ENCODE measurements at places on chromosomes 6 and 20.

GRCh38 chr6:149229096-149229495 is 88.4 kb upstream of the TAB2 start:
- no peak for DNase-seq

DNA sequence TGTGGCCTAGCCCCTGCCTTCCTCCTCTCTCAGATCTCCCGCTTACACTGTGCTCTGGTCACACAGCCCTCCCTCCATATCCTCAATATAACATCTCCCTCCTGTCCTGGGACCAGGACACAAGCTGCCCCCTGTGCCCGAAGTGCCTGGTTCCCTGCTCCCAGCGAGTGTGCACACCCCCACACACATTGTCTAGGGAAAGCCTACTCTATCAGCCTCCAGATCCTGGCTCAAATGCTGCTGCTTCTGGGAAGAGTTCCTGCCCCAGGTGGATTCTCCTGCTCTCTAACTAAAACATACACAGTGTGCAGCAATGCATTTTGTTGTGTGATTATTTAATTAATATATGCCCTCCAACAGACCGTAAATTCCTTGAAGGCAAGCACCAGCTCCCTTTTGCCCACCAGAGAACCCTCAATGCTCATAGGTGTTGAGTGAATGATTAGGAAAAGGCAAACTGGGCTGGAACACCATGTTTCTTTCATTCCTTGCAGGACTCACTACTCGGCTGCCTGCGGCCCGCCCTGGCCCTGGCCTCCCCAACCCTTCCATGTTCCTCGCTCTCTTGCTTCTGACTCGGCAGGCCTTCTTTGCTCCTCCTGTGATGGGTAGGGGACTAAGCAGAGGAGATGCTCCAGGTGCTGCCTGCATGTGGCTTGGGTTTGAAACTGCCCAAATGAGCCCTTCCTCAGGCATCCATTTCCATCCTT is 194.6 kb downstream of the ZDHHC14 start:
- DNase-seq = no peak

DNA sequence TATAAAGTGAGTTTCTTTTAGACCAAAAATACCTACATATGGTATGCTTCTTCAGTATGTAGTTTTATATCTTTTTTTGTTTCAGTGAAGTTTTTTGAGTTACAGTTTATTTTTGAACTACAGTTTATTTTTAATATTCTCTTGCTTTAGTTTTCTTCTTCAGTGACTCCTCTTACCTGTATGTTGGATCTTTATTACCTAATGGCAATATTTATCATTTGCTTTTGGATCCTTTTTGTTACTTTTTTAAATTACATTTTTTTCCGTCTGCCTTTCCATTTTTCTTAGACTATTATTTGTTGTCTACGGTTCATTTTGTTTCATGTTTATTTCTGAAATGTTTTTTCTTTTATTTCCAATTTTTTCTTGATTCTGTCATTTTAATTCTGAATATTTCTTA is 71.9 kb downstream of the SMAP1 start:
- DNase-seq = no peak

- no peak for DNase-seq
Observed at GRCh38 chr20:13280609-13281324, 59.7 kb downstream of the ISM1 start.

- peak; percentile 80 for DNase-seq
Observed at GRCh38 chr6:37171970-37172812, 2.2 kb downstream of the PIM1 start.

DNA sequence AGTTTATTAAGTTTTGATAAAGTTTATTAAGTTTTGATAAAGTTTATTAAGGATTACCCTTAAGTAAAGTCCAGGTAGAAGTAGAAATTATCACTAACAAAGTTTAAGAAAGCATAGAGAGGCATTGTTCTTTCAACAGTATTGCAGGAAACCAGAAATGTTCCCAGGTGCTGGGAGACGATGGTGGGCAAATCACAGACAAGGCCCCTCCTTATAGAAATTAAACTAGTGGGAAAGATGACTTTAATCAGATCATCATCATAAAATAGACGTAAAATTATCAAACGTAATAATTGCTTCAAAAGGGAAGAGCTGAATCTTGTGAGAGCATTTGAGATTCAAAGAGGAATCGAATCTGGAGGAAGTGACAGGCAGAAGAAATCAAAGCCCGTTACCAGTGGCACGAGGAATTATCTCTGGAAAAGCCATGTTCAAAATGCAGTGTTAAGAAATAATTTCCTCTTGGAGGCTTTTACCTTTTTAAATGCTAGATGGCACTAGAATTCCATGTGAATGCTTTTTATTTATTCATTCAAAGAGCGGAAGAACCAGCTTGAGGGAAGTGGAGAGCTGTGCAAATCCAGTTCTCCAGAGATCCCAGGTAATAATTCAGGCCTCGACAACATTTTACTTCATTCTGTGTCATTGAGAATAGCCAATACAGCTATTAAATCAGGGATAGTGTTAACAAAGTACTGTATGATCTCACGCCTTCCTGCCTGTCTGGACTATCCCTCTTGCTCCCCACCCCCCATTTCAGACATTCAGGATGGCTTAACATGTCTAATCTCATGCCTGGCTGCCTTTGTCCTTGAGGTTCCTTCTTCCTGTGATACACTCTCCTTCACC is 1.0 kb upstream of the APMAP start:
- DNase-seq = no peak

DNA sequence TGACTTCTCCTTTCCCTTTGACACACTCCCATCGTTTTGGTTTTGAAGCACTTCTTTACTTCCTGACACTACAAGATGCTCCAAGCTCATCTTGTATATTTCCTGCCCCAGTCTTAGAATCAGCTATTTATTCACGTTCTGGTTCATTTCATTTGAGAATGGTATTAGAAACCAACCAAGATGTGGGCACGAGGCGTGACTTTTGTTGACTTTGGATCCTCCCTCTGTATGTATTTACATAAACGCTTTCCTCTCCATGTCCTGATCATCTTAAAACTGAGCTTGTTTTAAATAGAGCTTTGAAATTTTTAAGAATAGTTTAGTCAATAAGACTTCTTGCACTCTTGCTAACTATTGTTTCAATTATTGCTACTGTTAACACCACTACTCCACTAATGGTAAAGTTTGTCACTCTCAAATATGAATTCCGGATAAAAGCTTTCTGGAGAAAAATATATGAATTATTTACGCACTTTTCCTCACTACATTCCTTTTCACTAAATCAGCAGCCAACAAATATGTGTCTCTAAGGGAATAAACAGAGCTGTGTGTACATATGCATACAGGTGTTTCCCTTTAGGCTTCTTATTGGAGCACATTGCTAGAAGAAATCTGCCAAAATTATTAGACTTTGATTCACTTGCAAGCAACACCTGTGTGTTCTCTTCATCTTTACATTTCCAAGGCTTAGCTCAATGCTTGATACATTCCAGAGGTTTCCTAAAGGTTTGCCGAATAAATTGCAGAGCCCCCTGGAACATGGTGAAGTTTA is 77.3 kb upstream of the TMEM244 start:
- DNase-seq = no peak

GRCh38 chr6:144176043-144176442 is 25.7 kb downstream of the STX11 start:
- DNase-seq = no peak
